Stimulated activated CD4-positive, alpha-beta T cell treated with anti-CD3 and anti-CD28 coated beads, TNF-alpha, amount 100 ng/mL, for 48 hours (primary cell): ENCODE measurements at places on chromosomes 3 and 15.

DNA sequence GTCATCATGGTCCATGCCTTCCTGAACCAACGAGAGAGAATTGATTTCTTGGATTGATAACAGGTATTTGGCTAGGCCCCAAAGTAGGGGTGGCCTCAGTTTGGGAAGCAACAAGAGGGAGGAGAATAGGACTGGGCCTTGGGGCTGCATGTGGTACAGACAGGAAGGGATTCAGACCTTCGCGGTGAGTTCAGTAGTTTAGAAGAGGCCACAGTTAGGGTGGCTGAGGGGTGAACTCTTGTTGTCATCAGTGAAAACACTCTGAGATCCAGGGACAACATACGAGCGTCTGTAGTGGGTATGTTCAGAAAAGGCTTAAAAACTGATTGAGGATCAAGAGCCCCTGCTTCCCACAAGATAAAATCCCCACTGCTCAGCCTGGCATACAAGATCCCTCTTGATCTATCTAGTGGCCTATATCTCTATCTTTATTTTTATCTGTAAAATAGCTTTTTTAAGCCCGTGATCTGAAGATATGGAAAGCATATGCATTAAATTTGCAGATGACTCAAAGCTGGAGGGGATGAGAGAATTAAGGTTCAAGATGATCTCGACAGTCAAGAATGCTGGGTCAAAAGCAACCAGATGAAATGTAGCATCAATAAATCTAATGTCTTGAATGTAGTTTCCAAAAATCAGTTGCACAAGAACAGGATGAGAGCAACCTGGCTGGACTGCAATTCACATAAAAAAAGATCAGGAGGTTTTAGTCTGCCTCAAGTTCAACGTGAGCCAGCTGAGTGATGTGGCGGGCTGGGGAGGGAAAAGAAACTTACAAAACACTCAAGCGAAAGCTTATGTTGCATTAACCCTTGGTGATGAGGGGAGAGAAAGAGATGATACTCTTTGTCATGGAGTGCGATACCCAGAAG, 221.1 kb upstream of the TLE3 start:
- DNase-seq = no peak

- DNase-seq = peak; percentile 21
These were observed 111.8 kb upstream of the DPH6 start for GRCh38 chr15:35657679-35658311.

DNA sequence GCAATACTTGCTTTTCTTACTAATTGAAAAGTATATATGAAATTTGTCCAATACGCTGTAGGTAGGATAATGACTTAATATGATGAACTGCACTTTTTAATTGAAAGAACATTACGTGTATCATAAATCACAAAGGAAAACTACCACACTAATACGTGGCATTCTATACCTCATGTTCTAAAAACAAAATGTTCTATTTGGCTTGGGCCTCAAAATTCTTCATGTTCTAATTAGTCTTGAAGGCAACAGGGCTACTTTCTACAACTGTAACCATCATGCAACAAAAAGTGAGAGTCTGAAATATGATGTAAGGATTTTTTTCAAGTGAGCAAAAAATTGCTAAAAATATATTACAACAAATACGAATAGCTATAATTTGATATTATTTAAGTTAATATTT, 19.8 kb downstream of the THRB start:
- DNase-seq = no peak

DNA sequence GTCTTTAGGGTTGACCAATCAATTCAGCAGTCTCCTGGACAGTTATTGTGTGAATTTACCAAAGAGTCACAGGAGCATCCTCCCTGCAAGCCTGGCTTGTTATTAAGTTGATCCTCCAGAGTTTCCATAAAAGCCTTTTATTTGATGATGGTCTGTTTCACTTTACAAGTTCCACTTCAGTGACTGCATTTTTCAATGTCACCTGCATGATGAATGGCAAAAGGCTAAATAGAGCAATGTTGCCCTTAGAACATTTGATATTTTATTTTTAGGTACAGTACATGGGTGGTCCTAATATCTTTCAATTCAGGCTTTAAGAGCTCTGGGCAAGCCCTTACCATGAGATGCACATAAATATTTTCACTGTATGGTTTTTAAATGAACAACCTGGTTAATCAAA, 22.6 kb downstream of the GUCA1C start:
- DNase-seq = no peak

GRCh38 chr15:41564286-41564959, 5.4 kb downstream of the TYRO3 start:
- DNase-seq = no peak

- DNase-seq = no peak
These were observed 84.7 kb upstream of the LRRN1 start for GRCh38 chr3:3714572-3714971.

GRCh38 chr3:13353936-13354542, 66.1 kb downstream of the NUP210 start:
- no peak for DNase-seq
